ENCODE measurements at places on chromosomes 1 and 21.

DNA sequence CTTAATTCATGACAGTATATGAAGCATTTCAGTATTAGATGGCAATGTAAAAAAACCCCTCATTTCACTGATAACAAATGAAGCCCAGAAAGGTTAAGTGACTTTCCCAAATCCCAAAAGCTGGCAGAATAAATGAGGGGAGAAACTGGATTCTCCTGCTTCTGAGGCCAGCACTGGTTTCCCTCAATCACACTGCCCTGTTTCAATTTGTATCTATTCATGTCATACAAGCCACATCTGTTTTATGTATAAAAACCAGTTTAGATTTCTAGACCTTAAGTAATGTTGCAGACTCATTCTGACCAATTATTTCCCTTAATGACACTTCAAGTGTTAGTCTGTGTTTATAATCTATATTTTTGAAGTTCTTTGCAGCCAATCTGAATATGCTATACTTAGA lies 16.8 kb downstream of the PLPPR4 start:
- no peak for DNase-seq

GRCh38 chr1:201888282-201889089 lies at the start of gene SHISA4:
TSS of gene SHISA4 (plus strand) at chr1:201888898. CDS start at chr1:201888995, 97 bp downstream.
- peak; percentile 45 for DNase-seq

GRCh38 chr21:42624095-42624790 lies 29.2 kb upstream of the PDE9A start:
- DNase-seq: no peak

GRCh38 chr1:181133441-181133951 lies 45.0 kb downstream of the IER5 start:
- no peak for DNase-seq

DNA sequence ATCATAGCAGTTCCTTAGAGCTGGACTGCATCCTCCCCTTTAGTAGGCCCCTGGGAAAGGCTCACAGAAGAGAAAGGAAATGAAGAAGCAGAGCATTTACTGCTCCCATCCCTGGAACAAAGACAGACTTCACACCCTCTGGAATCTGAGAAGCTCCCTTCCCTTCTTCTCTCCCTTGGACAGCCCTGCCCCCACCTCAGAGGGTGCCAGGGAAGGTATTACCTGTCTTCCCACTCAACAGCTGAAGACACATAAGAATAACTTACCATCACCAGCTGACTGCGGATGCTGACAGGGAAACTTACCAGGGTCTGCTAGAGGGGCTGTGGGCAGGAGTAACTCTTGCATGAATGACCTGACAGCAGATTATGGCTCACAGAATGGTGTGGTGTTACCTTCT lies 14.1 kb upstream of the FAAH start:
- no peak for DNase-seq

DNA sequence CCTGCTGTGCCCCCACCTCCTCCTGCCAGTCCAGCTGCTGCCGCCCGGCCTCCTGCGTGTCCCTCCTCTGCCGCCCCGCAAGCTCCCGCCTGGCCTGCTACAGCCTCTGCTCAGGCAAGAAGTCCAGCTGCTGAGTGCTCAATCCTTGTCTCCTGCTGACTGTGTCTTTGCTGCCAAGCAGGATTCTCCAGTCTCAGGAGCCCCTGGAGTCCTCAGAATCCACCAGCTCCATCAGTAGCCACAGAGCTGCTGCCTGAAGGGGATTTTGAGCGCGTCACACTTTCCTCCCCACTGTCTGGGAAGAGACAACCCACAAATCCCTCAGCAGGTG lies 973 bp downstream of the KRTAP10-11 start:
- DNase-seq: no peak

DNA sequence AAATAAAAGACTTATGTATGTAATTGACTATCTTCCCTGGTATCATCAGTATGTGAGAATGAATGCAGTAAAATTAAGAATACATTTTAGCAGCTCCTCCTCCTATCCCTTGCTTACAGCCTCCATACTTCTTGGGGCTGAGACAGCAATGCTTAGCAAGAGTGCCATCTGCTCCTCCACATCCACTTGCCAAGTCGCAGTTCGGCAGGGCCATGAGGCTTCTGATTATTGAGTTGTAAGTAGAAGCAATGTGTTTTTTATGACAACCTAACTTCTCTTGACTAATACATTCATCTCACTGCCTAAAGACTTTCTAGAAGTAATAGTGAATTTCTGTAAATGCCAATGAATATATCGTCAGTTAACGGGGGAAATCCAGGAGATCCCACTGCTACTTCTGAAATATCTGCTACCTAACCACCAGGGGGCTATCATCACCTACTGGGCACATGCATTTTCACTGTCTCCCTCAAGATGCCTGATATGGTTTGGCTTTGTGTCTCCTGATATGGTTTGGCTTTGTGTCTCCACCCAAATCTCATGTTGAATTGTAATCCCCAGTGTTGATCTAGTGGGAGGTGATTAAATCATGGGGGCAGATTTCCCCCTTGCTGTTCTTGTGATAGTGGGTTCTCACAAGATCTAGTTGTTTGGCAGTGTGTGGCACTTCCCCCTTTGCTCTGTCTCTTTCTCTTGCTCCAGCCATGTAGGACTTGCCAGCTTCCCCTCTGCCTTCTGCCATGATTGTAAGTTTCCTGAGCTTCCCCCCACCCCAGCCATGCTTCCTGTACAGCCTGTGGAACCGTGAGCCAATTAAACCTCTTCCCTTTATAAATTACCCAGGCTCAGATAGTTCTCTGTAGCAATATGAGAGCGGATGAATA lies 59.6 kb downstream of the EXTL2 start:
- DNase-seq: no peak

DNA sequence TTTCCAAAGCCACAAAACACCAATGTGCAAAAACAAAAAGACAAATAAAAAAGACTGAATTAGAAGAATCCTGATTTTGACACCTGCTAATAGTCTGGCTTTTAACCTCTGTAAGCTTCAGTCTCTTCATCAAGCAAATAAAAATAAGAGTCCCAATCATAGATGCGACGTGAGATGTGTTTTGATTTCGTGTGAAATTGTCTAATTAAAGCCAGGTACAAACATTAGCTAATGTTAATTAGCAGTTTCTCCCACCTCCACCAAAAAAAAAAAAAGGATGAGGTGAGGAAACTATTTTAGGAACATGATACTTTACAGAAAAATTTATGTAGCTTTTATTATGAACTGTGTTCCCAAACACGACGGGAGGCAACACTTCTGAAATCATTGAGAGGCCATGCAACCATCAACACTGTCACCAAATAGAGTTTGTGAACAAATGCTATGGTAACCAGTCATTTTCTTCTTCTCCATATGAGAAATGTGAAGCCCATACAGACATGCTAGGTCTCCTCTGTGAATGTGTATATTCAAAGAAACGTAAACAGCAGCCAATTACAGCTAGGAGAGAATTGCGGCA lies 6.7 kb upstream of the EVI5 start:
- no peak for DNase-seq

DNA sequence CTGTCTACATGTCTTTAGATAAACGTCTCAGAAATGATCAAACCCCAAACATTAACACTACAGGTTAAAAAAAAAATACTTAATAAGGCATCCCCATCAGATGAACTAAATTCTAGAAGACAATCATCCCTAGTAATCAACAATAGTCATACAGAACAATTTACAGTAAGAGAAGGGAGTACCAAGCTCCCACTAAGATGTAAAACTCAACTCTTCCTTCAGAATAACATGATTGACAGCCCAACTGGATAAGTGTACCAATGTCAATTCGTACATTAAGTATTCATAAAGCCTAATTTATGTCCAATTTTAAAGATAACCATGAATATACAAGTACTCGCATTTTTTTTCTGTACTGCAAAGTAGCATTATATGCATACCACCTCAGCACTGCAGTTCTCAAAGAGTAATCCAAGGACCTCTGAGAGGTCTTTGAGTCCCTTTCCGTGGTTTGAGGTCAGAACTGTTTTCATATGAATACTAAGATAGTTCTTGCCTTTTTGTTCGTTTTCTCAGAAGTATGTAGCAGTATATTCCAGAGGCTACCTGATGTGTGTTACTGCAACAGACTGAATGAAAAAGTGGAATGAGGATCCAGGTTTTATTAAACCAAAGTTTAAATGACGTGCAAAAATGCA lies 6.6 kb downstream of the SCAF4 start:
- no peak for DNase-seq

- DNase-seq: no peak
Observed at GRCh38 chr21:33261635-33262034, 4.5 kb upstream of the IL10RB start.

GRCh38 chr1:233114159-233114558 lies 163.7 kb downstream of the NTPCR start:
- DNase-seq: no peak

GRCh38 chr1:152374451-152374850 lies 14.6 kb upstream of the FLG2 start:
- no peak for DNase-seq

- DNase-seq: no peak
Observed at GRCh38 chr1:58395355-58395754, 151.2 kb downstream of the OMA1 start.

DNA sequence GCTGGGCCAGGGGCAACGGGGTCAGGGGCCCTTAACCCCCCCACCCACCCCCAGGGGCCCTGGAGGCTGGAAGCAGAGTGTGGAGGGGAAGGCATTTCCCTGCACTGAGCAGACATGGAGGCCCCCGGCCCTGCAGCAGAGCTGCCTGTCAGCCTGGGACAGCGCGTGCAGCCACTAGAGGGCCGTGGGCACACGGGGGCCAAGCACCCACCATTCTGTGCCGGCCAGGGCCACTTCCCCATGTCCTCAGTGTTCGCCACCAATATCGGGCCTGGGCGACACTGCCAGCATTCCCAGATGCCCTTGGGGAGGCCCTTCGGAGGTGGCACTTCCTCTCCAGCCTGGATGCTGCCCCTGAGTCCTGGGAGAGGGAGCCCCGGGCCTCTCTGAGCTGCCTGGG lies 23.2 kb upstream of the ARHGEF16 start:
- no peak for DNase-seq

DNA sequence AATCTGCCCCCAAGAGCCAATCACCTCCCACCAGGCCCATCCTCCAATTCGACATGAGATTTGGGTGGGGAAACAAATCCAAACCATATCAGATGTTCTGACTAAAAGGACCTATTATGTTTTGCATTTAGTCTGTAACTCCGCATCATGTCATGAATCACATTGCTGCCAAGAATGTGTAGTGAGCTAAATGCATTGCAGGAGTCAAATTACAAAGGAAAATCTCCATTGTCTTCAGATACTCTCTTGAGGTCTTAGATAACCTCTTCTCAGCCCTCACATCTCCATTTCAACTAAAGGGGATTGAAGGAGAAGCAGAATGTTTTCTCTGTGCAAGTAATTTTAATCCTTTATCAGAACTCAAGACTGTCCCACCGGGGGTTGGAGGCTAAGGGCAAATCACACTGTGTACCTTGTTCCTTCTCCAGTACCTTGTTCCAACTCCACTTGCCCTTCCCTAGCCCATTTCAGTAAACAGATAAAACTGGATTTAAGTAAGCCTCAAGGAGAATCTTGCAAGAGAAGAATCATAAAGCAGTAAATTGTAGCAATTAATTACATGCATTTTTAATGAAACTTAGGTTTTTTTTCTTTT lies 34.1 kb downstream of the EXTL2 start:
- DNase-seq: no peak

- no peak for DNase-seq
Observed at GRCh38 chr1:84145068-84145467, 997 bp downstream of the PRKACB start.

DNA sequence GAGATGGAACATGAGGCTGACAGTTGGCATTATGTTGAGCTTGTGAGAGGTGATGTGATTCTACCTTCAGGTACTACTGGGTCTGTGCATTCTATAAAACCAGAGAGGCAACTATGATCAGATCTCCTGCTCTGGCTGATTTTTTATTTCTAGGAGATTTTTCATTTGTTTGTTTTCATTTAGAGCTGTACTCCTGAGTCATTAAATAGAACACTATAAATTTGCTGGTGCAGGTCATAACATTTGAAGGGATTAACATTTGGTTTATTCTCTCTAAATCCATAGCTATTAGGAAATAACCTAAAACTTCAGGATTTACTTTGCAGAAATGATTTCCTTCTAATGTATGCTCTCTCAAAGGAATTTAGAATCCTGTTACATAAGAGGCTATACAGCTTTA lies 42.9 kb downstream of the MAGI3 start:
- no peak for DNase-seq

DNA sequence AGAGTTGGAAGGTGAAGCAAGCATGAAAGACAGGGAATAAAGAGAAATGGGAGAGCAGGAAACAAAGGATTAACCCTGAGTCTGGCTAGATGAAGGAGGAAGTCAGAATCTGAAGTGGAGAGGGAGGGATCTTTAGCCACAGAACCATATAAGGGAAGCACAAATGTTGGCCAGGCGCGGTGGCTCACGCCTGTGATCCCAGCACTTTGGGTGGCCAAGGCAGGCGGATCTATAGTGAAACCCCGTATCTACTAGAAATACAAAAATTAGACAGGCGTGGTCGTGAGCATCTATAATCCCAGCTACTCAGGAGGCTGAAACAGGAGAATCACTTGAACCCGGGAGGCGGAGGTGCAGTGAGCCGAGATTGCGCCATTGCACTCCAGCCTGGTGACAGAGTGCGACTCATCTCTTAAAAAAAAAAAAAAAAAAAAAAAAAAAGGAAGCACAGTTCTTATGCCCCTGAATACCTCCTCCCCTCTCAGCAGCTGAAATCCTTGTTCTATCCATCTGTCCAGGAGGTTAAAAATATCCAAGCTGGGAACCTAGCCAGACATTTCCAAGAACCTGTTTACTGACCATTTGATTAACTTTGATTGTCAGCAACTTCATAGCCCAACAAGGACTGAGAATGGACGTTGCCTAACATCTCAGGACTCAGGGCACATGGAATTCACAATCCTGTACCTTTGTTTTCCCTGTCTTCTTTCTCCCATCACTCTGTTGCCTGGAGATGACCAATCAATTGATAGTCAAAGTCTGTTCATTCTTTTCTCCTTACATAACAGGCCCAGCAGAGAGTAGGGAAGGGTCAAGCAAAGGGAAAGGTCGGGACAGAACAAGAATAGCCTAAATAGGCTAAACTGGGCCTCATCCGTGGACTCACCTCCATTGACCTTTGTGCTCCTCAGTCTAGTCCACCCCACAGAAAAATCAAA lies 10.6 kb downstream of the TXNIP start:
- DNase-seq: no peak

- DNase-seq: no peak
Observed at GRCh38 chr1:216193839-216194443, 229.3 kb downstream of the USH2A start.

- DNase-seq: no peak
Observed at GRCh38 chr21:45524756-45525152, 17.5 kb downstream of the SLC19A1 start.

DNA sequence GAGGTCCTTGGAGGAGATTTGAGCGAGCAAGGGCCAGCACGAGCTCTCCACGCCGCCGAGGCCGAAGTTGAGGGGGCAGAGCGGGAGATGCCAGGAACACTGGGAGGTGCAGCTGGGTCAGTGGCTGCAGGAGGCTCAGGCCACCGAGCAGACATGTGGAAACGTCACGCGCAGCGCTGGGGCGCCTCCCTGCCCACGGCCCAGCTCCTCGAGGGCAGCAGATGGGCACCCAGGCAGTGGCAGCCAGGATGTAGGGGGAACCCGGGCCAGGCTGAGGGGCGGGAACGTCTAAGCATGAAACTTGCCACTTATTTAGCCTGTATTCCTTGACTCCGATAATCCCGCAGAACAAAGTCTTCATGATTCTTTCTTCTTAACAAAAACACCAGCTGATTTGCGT lies 114.1 kb downstream of the UCK2 start:
- no peak for DNase-seq

All from renal cortex interstitium (tissue), 15 donors.